Cortex of kidney (tissue), 1 donor: ENCODE measurements at places on chromosomes 1 and 21.

- DNase-seq: no peak
Observed at GRCh38 chr1:18144916-18145647, 37.5 kb downstream of the IGSF21 start.

GRCh38 chr1:154621875-154622274 lies 13.9 kb upstream of the ADAR start:
- DNase-seq: no peak

- no peak for DNase-seq
Observed at GRCh38 chr1:115911294-115911693, 65.0 kb upstream of the SLC22A15 start.

GRCh38 chr1:204198348-204199340 lies 2.4 kb upstream of the KISS1 start:
- no peak for DNase-seq

DNA sequence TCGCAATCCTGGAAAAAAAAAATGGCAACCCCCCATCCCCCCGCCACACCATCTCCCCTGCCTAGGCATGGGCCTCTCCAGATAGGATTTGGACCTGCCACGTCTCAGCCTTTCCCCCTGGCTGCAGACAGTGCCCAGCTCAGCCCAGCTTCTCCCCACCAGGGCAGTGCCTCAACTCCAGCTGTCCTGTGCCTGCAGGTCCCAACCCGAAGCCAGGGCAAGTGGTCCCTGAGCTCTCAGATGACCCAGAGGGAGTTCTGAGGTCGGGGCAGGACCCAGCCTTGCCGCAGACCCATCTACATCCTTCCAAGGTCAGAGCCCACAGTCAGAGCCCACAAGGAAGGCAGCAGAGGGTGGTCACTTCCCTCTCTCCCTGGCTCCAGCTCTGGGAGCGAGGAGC lies 86.7 kb upstream of the POU3F1 start:
- DNase-seq: no peak
